ENCODE measurements at places on chromosomes 2 and 18.

GRCh38 chr2:61247204-61247812, 85.3 kb downstream of the C2orf74 start:
- no peak for DNase-seq

- DNase-seq: no peak
These were observed 161.0 kb upstream of the ZFP36L2 start for GRCh38 chr2:43387092-43388062.

GRCh38 chr2:23549821-23550530, 165.0 kb downstream of the KLHL29 start:
- no peak for DNase-seq

GRCh38 chr2:88765154-88765888, 73.8 kb downstream of the RPIA start:
- peak; percentile 73 for DNase-seq

GRCh38 chr2:89763581-89764485, 1072.4 kb downstream of the RPIA start:
- DNase-seq: peak; percentile 62

GRCh38 chr2:65605743-65606058, 173.3 kb upstream of the SPRED2 start:
- DNase-seq: no peak

GRCh38 chr2:133633881-133634409, 65.7 kb upstream of the NCKAP5 start:
- DNase-seq: no peak

DNA sequence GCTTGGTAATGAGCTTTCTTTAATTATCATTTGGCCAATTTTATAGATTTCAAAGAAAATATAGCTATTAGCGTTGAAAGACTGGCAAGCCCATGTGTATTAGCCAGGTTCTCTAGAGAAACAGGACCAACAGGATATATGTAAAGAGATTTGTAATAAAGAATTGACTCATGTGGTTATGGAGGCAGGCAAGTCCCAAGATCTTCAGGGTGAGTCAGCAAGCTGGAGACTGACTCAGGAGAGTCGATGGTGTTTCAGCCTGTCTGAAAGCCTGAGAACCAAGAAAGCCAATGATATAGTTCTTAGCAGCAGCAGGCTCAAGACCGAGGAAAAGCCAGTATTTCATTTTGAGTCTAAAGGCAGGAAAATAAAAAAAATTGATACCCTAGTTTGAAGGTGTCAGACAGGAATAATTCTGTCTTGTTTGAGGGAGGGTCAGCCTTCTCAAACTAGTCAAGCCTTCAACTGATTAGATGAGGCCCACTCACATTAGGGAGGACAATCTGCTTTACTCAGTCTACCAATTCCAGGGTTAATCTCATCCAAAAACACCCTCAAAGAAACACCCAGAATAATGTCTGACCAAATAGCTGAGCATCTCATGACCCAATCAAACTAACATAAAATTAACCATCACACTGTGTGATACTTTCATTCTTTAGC, 78.3 kb upstream of the CRIM1 start:
- no peak for DNase-seq

All from activated effector memory CD4-positive, alpha-beta T cell treated with anti-CD3 and anti-CD28 coated beads, Interleukin-2, amount 50 U/mL, for 16 hours (primary cell).